Lung (tissue), 17 donors: ENCODE measurements at places on chromosomes 6 and 20.
A peak's percentile ranks its signal among the peaks of the same experiment; 100 is the strongest.

- peak; percentile 86 for DNase-seq
Measured at GRCh38 chr20:35776513-35777101, 4.8 kb downstream of the PHF20 start.

DNA sequence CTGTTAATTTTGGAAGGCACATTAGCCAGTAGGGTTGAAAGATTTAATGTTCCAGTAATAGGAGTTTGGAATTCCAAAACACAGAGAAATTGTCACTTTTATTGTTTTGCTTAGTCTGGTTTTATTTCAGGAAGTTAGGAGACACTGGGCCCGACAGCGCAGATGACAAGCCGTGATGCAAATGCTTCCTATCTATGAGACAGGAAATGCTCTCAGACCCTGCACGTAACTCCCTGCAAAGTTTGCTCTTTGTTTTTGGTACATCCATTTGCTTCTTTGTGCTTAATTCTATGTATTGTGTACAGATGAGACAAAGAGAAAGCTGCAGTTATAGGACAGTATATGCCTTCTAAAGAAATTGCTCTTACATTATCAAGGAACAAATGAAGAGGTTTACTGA lies 201.6 kb upstream of the SGK1 start:
- peak; percentile 46 for DNase-seq

DNA sequence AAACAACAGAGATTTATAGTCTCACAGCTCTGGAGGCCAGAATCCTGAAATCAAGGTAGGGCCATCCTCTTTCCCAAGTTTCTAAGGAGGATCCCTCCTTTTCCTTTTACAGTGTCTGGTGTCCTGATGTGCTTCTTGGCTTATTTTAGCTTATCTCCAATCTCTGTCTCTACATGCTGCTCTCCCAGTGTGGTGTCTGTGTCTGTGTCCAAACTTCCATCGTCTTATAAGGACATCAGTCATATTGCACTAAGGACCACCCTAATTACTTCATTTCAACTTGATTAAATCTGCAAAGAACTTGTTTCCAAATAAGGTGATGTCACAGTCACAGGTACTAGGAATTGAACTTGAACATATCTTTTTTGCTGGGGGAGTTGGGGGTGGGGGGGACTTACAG lies 529.6 kb downstream of the DHX35 start:
- DNase-seq = no peak

DNA sequence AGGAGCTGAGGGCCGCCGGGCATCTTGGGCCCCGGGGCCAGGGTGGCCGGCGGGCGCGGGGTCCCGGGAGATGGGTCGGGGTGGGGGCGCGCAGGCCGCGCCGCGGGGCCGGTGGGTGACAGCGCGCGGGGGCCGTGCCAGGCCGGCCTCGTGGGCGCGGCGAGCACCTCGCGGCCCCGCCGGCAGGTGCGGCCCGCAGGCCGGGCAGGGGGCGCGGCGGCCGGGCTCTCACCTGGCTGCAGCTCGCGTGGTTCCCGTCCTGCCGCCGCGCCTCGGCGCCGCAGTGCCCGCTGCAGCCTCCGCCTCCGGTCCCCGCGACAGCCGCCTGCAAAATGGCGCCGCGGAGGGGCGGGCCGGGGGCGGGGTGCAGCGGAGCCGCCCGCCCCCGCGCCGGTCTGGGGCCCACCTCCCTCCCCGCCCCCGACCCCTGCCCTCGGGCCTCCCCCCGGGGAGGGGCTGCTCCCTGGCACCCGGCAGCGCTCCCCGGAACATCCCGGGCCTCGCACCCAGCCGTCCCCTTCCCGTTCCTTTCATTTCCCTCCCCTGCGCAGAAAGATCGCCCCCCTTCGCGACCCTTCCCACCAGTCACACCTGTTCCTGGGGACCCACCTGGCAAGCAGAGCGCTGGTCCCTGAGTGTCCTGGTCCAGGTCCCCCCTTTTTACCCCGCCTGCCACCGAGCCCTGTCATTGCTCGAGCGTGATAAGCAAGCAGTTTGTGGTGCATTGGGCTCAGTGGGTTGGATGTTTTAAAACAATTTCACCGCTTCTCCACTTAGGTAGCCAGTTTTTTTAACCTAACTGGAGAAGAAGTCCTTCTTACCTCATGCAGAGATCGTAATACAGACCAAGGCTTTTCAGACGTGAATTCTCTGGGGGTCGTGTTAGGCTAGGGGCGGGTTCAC lies at the start of gene SLC23A2:
TSS of gene SLC23A2 (minus strand) at position 337 of the 903 bp plus-strand sequence. CDS start 68,948 bp downstream, outside the sequence.
- peak; percentile 50 for DNase-seq

DNA sequence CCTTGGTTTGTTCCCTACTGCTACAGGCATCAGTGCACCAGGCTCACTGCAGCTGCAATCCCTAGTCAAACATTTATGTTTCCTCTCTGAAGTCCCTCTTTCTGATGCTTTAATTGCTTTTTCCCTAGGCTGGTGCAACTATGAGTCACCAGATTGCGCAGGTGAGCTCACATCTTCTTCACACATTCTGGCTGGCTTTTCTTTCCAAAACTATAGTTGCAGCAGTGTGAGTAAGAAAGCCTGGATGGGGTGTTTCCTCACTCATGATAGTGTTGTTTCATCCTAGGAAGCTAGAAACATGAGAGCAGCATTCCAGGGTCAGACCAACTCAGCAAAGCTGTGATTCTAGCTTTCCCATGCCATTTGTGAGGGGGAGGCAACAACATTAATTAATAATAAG lies 296.4 kb downstream of the PAX1 start:
- no peak for DNase-seq

- DNase-seq = no peak
Measured at GRCh38 chr20:63004607-63005364, 2.0 kb downstream of the BHLHE23 start.

DNA sequence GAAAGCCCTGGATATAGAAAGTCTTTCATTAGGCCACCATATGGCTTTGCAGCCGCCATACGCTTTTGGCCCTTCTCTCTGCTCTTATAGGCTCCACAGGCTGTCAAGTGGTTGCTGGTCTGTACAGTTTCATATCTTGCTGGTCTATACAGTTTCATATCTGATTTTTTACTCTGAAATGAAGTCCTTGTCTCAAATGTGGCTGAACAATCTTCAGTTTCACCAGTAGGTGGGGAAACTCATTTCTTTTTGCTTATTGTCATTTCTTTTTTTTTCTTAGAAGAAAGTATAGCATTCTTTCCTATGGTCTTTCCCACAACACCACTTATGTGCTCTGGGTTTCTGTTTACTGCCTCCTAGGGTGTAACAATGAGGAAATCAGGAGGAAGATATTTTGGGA lies 771.4 kb upstream of the MMS22L start:
- no peak for DNase-seq

GRCh38 chr6:20918868-20919267 lies 384.6 kb downstream of the CDKAL1 start:
- no peak for DNase-seq

DNA sequence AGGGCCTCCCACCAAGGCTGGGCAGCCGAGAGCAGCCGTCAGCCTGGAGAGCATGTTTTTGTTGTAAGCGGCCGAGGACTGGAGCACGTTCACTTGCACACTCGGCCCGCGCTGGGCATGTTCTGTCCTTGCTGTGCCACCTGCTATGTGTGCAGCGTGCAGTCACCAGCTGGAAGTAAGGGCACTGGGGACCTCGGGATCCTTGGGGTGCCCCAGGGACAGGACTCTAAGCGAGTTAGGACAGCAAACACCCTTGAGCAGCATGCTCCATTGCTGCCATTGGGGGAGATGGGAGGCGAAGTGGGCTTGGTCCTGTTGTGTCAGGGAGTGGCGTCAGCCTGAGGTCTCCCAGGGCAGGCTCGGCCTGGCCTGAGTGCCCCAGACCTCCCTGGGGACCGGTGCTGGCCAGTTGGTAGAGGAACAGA lies 18.6 kb downstream of the DYNLT1 start:
- DNase-seq = no peak

DNA sequence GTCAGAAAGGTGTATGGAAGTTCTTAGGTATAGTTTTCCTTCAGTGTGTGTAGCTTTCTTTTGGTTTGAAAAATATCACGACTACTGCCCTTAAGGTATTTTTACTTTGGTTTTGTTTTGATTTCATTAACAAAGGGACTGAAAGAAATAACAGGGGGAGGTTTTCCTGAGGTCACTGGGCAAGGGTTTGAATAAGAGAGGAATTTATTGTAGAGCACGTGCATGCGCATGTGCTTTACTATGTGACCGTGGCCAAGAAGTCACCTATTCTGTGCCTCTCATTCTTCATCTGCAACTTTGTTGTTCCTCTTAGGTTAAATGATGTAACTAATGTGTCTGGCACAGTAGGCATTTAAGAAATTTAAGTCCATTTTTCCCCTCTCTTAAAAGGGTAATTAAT lies 4.1 kb upstream of the MAN1A1 start:
- DNase-seq = no peak

DNA sequence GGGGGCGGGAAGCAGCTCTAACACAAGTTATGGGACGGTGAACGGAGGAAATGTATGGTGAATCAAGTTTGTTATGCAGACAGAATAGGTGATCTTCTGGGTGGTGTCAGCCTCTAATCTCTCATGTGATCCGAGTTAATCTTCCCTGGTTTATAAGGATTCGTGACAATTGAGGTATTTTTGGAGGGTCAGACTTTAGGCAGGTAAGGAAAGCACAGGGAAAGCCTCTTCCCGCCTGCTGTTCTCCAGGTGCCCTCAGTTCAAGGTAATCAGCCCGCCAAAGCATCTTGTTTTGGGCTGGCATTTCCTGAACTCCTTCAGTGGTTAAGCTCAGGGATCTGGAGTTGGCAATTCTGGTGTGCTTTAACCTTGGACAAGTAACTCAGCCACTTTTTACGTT lies 1.2 kb downstream of the CSTF1 start:
- DNase-seq = no peak

- DNase-seq = no peak
Measured at GRCh38 chr20:10898552-10898951, 224.8 kb upstream of the JAG1 start.

DNA sequence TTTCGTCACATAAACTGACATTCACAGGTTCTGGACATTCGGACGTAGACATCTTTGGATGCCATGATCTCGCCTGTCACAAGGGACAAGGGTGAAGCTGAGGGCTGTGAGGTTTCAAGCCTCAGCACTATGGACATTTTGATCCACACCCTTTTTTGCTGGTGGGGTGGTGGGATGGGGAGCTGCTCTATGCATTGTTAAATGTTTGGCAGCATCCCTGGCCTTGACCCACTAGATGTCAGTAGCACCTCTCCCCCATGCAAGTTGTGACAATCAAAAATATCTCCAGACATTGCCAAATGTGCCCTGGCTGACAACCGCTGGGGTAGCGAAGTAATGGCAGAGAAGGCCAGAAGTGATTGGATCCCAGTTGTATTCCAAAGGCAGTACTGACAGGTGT lies 229.4 kb downstream of the TSHZ2 start:
- DNase-seq = no peak

DNA sequence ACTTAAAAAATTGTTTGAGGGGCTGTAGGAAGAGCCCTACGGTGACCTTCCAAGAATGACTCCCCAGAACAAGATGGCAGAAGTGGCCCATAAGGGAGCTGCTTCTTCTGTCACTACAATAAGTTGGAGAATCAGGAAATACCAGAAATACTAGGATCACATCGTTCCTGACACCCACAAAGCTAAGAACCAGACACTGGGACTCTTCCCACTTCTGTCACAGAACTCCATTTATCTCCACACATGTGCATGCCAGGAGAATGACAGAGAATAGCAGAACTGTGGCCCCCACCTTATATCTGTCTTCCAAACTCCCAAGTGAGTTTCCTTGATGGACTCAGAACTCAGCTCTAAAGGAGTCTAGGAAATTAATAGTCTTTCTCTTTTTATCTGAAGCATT lies 54.6 kb upstream of the UBR2 start:
- DNase-seq = no peak

DNA sequence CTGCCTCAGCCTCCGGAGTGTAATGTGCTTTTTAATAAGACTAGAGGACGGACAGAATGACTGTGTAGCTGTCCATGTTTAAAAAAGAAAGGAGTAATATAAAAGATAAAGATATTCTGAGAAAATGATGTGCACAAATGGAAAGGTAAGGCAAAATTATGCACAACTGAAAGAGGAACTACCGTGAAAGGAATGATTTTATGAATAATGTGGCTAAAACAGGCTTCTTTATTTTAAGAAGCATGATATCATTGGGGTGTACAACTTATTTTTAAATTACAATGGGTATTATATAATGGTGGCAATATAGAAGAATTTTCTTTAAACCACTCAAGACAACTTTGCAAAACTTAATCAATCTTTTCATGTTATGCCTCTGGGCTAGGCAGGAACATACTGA lies 78.1 kb downstream of the FIG4 start:
- DNase-seq = no peak
